Activated T-cell treated with anti-CD3 and anti-CD28 coated beads, Interleukin-2, amount 50 U/mL, for 24 hours (primary cell): ENCODE measurements at places on chromosomes 6 and 20.

DNA sequence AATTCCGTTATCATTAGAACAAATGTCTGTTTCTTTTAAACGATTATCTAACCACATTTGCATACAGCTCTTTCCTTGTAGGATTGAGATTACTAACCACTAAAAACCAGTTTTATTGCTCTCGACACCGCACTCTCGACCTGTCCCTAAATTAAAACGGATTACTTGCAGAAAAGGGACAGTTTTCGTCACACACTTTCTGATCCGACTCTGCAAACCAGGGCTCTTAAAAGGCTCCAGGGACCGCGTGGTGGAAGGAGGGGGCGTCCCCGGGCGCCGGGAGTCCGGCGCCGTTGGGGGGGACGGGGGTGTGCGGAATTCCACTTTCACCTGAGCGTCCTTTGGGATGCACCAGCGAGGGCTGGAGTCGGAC, 731 bp downstream of the MAK start:
- peak; percentile 44 for DNase-seq

- no peak for DNase-seq
Measured at GRCh38 chr6:25956226-25956625, 6.4 kb upstream of the TRIM38 start.

DNA sequence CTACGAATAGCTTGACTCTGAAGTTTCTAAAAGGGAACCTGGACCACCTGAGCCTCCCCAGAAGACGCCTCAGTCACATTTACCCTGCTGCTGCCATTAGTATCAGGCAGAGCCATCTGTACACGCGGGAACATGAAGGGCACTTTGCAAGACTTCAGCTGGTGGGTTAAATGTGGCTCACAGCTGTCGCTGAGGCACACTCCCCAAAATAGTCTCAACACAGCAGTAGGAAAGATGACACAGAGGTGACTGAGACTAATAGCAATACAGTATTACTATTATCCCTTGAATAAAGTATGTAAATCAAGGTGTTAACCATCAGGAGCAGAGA, 29.0 kb downstream of the PSMB1 start:
- no peak for DNase-seq

GRCh38 chr6:46926481-46926880, 4.7 kb upstream of the ADGRF5 start:
- no peak for DNase-seq

DNA sequence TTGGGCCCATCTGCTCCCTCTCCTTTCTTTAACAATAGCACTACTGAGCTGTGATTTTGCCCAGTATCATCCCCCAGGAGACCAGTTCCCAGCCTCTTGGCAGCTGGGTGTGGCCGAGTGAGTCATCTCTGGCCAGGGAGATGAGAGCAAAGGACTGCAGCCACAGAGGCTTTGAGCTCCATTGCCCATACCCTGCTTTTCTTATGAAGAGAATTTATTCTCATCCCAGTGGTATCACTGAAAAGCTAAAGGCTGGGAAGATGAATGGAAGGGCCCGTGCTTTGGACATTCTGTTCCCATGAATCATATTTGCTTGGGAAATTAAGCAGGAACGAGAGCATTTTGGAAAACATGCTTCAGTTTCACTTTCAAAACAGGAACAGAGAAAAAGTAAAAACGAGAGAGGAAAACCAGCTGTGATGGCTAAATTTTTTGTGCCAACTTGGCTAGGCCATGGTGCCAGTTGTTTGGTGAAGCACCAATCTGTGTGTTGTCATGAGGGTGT, 14.9 kb downstream of the CST3 start:
- DNase-seq, result no peak

DNA sequence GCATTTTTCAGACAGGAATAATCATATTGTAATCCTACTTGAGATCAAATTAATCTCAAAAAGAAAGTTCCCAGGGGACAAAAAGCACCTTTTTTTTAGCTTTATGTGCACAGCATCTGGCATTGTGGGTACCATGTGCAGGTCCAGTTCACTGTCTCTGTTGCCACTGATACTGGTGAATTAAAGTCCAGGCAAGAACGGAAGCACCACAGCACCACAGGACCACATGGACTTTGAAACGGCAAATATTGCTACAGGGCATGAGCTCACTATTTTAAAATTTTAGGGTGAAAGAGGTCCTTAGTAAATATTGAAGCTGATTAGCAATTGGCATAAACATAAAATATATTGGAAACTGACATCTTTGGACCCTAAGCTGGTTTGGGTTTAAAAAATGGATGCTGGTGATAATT, 709.0 kb downstream of the EPM2A start:
- DNase-seq, result no peak

- DNase-seq, result no peak
Measured at GRCh38 chr20:32067234-32067821, 15.3 kb downstream of the HCK start.

DNA sequence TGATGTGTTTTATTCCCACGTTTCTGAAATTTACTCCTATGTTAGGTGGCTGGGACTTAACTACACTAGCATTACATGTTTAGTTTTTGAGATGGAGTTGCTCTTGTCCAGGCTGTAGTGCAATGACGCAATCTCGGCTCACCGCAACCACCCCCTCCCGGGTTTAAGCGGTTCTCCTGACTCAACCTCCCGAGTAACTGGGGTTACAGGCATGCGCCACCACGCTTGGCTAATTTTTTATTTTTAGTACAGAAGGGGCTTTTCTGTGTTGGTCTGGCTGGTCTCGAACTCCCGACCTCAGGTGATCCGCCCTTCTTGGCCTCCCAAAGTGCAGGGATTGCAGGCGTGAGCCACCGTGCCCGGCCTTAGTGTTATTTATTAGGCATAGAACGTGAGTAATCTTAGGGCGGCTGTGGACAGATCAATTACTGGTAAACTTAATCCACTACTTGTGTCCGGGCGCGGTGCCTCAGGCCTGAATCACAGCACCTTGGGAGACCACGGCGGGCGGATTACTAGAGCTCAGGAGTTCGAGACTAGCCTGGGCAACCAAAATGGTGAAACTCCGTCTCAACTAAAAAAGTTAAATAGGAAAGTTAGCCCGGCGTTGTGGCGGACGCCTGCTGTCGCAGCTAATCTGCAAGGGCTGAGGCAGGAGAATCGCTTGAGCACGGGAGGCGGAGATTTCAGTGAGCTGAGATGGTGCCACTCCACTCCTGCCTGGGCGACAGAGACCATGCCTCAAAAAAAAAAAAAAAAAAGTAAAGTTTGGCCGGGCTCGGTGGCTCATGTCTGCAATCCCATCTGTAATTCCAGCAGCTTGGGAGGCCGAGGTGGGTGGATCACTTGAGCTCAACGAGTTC, 123.7 kb upstream of the BTN3A2 start:
- peak; percentile 69 for DNase-seq

DNA sequence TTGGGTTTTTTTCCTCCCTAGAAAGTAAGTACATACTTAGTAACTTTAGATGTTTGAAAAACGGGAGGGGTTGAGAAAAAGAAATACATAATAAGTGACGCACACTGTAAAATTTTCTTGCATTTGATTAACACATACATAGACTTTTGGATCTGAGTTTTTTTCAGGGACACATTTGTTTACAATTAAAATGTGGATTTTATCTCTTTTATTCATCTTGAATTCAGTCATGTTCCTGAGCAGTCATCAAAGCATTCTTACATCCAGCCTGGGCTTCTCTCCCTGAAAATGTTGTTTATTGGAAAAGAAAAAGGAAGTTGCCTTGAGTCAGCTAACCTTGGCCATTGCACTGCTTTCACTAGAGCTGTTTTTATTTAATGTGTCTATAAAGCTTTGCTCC, 8.7 kb upstream of the RPP40 start:
- DNase-seq, result no peak

DNA sequence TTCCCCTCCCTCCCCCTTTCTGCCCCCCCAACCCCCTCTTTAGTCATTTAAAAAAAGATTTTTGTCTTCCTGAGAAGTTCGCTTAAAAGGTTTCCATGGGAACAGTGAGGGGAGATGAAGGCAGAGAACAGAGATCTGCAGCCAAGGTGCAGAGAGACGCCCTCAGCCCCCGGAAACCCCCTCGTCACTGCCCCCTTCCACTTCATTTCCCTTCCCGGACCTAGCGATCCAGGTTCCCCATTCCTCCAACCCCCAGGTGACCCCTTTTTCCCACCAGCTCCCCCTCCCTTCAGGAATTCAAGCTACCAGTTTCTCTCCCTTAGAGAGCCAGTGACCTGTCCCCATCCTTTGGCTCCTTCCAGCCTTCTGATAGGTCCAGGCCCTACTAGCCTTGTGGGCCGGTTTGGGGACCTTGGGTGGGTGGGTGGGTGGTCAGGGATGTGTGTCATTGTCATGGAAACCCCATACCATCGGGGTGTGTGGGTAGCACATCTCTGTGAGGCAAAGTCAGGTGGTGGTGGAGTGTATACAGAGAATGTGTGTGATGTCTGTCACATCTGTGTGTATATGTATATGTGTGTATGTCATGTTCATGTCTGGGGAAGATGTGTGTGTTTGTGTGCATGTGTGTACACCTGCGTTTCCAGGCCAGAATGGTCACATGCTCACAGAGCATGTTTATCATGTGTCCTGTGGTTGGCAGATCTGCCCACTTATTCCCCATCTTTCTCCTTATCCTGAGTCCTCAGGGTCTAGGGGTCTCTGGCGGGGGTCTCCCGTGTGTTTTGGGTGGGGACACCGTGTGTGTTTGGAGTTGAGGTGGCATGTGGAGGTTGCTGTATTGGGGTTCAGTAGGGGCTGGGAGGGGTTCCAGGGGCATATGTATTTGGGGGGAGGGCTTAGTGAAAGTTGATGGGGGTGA, 7.0 kb downstream of the SYNGAP1 start:
- DNase-seq, result peak; percentile 53

DNA sequence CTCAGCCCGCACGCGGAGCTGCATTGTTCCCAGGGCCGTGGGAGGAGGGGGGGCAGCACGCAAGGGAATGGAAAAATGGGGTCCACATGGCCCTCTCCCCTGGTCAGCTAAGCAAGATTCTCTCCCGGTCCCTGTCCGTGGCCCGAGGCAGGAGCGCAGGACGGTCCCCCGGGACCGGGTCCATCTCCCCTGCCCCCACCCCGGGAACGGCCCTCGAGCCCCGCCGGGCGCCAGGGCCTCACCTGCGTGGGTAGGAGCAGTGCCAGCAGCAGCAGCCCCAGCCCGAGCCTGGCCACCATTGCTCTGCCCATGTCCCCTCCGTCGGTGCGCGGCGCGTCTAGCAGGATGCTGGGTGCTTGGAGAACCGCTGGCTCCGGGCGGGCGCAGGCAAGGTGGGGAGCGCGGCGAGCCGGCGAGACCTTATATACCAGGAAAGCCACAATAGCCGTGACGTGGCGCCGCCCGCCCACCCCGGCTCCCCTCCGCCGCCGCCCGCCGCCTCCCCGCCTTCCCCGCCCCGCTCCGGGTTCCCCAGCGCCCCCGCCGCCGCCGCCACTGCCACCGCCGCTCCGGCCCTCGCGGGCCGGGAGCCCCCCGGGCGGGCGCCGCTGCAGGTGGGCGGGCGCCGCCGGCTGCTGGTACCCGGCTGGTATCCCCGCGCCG, at the start of gene CD24:
Gene CD24, minus strand, starts transcription at position 394 of the 663 bp plus-strand sequence. Its CDS starts 83 bp downstream, at position 311.
- DNase-seq, result peak; percentile 53

DNA sequence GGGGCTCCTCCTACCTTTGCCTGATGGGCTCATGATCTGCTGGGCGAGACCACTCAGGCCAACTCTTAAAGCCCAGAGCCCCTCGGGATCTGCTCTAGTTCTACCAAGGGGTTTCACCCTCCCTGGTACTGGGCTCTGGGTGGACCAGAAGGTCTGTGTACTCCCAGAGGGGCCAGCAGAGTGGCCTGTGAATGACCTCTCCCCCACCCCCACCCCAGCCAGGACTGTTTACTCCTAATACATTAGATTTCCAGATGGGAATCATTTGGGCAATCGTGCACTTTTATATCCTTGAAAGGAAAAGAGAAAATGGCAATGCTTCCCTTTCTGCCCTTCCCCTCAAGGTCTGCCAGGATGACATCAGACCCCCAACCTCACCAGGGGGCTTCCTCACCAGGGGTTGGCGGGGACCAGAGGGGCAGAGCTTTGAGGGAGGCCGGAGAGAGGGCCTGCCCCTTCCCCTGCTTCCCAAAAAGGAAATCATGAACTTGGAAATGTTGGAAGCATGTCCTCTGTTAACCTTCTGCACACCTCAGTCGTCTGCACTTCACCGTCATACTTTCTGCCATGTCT, 37.1 kb upstream of the PMEPA1 start:
- DNase-seq, result no peak

DNA sequence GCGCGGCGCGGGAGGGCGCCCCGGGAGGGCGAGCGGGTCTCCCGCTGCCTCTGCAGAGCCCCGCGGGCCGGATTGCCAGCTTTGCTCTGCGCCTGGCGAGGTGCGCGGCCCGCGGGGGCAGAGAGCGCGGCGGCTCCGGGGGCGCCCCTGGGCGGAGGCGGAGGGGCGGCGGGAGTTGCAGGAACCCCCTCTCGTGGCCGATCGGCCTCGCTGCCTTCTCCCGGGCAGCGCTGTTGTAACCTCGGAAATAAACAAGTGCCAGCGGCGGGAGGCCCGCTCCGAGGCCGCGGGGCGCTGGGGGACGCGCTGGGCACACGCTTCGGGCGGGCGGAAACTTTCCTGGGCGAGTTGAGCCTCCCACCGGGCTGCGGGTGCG, 1.2 kb downstream of the CDH4 start:
- DNase-seq, result no peak

DNA sequence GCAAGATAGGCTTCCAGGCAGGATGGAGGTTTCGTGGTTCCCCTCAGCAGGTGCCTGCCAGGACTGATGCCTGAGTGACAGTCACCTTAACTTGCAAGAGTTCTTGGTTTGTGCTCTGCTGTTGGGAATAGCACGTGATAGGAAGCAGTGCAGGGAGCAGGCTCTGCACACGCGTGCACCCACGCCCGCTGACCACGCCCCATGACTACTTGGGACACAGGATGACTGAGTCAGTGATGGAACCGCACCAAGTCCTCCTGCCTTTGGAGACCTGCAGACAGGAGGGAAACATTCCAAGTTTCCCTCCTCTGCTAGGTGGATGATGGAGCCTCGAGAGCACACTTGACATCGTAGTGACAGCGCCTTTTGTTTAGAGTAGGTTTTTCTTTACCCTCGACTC, 164.2 kb downstream of the DTNBP1 start:
- DNase-seq, result peak; percentile 23

GRCh38 chr6:131687022-131687421, 14.2 kb downstream of the OR2A4 start:
- DNase-seq, result no peak

GRCh38 chr6:33189625-33190448, 2.4 kb downstream of the COL11A2 start:
- DNase-seq, result no peak

DNA sequence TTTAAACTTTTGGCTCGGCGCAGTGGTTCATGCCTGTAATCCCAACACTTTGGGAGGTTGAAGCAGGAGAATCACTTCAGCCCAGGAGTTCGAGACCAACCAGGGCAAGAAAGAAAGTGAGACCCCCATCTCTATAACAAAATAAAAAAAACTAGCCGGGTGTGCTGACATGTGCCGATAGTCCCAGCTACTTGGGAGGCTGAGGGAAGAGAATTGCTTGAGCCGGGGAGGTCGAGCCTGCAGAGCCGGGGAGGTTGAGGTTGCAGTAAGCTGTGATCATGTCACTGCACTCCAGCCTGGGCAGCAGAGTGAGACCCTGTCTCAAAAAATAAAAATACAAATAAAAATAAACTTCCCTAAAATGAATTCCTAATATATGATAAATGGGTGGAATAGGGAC, 50.4 kb downstream of the ZMYND8 start:
- no peak for DNase-seq
